Skin of body (tissue), 3 donors: ENCODE measurements at places on chromosomes 7 and 10. TPM values are rescaled to one million over a fixed set of nuclear protein-coding genes. Genes with fewer than 3 reads are reported as not detected.

The ZSCAN21 gene
- total RNA-seq = 8.4 TPM

The RPEL1 gene
- total RNA-seq = not detected

The ACBD7 gene
- total RNA-seq = 0.99 TPM

The ZNF783 gene
- 10.2 TPM for total RNA-seq

DNA sequence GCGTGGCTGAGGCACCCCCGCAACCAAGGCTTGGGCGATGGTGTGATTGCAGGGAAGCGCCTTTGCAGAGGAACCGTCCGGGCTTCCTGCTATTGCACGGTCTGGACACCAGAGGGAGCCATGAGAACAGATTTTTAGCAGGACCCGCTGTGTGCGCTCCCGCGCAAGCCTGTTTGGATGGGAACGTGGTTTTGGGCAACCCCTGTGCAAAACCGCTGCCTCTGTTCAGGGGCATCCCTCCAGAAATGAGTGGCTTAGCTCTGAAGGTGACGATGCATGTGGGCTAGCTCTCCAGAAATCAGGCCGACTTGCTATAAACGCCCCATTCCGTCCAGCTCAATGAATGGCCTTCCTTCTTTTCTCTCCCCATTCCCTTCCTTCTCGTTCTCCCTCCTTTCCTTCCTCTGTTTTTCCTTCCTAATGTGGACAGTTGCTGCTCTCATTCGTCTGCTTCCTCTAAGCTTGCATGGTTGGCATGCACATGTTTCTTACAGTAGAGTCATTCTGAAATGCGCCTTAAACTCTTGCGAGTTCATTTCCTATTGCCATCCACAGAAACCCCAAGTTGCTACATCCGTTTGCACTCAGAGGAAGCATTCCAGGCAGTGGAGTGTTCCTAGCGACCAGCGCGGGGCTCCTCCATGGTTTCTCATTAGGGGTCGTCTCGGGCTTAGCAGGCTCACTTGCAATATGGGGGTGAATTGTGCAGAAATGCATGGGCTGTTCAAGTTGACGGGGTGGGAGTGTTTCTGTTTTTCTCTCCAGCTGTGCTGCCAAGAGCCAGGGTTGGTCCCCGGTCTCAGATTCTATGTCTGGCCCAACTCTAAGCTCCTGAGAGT, 302.5 kb upstream of the GALNT17 start:
- peak; percentile 50 for DNase-seq

DNA sequence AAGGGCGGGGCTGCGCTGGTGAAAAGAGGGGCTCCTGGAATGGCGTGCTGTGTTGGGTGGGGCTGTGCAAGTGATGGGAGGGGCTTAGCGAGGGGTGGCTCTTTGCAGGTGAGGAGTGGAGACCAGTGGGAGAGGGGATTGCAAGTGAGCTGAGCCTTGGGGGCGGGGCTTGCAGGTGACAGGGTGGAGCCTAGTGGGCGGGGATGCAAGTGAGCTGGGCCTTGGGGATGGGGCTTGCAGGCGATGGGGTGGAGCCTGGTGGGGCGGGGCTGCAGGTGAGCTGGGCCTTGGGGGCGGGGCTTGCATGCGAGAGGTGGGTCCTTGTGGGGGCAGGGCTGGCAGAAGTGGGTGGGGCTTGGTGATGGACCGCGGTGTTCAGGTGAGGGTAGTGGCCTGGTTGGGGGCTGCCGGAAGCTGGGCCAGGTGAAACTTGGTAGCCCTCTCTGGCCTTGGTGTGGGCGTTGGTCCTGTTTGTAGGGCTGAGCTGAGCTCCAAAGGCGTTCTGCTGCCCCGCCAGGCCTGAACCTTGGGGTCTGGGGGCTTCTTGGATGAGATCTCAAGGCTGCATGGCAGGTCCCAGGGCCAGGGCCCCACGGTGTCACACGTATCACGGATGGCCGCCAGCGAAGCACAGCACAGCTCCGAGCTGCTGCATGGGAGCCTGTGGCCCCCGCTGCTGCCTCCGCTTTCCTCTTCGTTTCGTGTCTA, 743 bp upstream of the PITRM1 start:
- peak; percentile 48 for DNase-seq

GRCh38 chr10:34109952-34110702, 705.0 kb downstream of the PARD3 start:
- DNase-seq = no peak

GRCh38 chr7:76220185-76221057, 18.7 kb downstream of the SRRM3 start:
- DNase-seq = no peak

DNA sequence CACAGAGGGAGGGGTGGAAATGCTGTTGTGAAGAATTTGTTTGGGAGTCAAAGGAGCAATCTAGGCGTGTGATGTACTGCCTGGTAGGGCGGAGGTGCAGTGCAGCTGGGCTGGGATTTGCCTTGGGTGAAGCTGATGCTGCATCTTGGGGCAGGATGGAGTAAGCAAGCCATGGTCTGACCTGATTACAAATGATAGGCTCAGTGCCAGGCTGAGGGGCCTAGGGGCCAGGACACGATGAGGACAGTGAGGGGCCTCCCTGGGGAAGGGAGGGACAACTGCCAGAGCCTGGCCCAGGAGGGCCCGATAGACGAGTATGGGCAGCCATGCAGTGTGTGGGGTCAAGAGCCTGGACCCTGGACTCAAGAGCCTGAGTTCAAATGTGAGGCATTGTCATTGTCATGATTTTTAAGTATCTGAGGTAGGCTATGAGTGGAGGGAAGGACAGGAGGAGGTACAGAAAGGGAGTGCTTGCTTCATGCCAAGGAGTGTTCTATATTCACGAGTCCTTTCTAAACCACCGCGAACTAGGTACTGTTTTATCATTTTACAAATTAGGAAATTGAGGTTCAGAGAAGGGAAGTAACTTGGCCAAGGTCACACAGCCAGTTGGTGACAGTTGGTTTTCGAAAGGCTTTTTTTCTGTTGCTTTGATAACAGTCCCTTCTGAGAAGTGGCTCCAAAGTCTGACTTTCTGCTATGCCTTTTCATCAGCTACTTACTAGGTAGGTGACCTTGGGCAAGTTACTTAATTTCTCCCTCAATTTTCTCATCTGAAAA, 29.7 kb downstream of the HIF1AN start:
- DNase-seq = no peak

GRCh38 chr10:95391581-95392216, 100.9 kb upstream of the PDLIM1 start:
- DNase-seq = peak; percentile 43

- DNase-seq = no peak
These were observed 31.2 kb downstream of the SPOCK2 start for GRCh38 chr10:72056932-72057751.

DNA sequence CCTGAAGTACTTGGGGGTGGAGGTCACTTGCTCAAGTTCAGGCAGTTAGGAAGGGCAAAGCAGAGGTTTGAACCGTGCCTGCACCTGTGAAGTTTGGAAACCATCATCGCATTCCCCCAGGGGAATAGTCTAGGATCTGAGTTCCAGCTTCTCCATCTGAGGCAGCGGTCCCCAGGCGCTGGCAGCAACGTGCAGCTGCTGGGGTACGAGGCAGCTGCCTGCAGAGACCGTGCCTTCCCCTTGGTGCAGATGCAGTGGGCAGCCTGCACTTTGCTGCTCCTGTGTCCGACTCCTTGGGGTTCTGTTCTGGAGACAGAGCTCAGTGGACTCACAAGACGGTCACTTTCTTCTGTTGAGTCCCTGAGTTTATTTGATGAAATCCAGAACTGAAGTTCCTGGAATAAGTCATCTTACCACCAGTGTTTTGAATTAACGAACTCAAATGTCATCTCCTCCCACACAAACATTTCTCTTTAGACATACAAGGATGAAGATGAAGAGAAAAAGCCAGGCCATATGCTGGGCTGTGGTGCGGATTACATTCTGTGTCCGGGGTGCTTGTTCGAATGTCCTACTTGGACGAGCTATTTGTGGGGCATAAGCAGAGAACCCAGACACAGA, 19.9 kb upstream of the GIMAP8 start:
- DNase-seq = no peak

DNA sequence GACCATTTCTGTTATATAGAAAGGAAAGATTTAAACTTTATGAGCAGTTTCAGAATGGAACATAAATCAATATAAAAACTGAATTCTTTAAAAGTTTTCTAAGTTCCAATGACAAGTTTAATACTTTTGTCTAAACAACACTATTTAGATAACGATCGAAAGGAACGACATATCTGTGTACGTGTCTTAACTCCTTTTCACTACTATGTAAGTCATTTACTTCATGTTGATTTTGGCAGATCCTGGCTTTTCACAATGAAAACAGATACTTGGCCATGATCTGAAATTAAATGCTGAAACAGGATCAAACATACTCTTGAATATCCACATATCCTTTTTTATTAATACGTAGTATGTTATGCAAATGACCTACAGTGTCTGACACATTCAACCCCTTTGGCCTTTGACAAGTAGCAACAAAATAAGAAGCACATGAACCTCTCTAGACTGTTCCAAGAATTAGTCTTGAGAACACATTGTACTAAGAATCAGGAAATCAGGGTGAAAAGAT, 41.9 kb downstream of the RNLS start:
- DNase-seq = no peak

DNA sequence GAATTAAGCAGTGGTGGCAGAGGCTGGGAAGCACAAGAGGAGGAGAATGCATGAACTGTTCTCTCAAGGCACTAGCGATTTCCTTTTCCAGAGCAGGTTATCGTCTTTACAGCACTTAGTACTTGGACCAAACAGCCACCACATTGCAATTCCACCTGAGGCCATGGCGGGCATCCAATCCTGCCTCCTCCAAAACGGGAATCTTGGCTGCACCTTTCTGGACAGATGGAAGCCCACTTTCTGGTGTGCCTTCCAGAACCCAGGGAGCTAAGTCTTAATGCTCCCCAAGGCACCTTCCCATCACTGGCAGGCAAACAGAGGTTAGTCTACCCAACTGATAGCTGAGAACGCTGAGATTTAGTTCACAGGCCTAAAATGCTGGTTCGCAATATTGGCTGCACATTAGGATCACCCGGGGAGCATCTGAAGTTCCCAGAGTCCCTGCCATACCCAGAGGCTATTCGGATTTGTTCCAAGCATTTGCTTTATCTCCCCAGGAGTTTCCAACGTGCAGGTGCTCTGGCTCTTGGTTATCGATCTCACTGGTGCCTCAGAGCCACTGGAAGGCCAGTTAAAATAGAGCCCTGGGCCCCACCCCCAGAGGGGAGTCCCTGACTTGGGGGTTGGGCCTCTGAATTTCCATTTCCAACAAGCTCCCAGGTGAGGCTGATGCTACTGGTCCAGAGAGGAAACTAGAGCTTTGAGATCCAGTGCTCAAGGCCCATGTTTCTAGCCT, 62.2 kb downstream of the KCNMA1 start:
- DNase-seq = no peak
